ENCODE measurements at places on chromosomes 2 and 18.

DNA sequence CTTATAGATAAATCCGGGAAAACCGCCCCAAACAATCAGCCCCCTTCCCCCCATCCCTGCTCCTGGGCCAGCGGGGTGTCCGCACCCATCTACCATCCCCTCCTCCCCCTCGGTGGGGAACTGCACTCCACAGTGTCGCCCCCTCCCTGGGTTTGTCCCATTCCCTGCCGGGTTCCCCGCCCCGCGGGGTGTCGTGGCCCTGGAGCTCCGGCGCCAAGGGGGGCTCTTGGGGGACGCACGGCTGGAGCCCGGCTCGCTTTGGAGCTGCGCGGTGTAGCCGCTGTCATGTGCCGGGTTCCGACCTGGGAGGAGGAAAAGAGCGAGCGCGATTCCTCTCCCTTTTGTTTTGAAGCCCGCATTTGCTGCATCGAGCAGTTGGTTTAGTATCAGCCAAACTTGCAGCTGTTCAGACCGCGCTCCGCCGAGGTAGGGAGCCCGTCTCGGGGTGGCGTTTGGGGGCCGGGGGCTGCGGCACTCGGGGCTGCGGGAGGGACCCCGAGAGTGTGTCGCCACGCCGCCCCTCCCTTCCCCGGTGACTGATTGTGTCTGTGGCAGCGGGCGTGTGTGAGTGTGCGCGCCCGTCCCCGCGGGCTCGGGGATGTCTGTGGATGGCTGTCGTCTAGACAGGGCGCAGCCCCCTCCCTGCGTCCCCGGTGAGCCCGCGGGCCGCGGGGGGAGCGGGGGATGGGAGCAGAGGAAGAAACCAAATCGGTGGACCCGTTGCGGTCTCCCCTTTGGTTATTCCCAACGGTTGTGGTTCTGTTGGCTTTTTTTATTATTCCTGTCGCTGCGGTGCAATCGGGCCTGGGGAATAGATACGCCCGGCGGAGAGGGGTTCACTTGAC lies 797 bp downstream of the CTIF start:
- DNase-seq: no peak

GRCh38 chr18:63073481-63073880 lies 246.1 kb downstream of the BCL2 start:
- DNase-seq: no peak

DNA sequence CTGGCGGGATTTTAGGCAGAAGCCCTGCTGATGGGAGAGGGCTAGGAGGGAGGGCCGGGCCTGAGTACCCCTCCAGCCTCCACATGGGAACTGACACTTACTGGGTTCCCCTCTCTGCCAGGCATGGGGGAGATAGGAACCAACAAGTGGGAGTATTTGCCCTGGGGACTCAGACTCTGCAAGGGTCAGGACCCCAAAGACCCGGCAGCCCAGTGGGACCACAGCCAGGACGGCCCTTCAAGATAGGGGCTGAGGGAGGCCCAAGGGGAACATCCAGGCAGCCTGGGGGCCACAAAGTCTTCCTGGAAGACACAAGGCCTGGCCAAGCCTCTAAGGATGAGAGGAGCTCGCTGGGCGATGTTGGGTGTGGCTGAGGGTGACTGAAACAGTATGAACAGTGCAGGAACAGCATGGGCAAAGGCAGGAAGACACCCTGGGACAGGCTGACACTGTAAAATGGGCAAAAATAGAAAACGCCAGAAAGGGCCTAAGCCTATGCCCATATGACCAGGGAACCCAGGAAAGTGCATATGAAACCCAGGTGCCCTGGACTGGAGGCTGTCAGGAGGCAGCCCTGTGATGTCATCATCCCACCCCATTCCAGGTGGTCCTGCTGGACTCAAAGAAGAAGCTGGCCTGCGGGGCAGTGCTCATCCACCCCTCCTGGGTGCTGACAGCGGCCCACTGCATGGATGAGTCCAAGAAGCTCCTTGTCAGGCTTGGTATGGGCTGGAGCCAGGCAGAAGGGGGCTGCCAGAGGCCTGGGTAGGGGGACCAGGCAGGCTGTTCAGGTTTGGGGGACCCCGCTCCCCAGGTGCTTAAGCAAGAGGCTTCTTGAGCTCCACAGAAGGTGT lies 8.5 kb downstream of the PROC start:
- DNase-seq: no peak

GRCh38 chr18:23951206-23951605 lies 63.3 kb upstream of the TTC39C start:
- no peak for DNase-seq

- DNase-seq: peak; percentile 83
Observed at GRCh38 chr18:44943311-44943881, 262.7 kb downstream of the SETBP1 start.

DNA sequence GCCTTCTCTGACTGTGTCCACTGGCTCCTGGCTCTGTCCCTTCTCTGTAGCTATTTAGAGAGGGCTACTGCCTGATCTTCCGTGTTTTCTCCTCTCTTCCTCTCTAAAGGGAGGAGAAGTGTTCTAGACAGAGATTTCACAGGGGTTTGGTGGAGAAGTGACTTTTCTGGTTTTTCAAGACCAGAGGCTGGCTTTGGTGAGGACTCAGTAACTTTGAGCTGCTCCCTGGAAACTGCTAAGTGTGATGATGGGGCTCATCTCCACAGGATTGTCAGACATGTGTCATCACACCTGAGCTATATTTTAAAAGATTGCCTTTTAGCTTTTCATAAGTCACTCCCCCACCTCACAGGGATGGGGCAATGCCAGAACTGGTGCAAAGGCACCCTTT lies 6.2 kb downstream of the MAL start:
- no peak for DNase-seq

DNA sequence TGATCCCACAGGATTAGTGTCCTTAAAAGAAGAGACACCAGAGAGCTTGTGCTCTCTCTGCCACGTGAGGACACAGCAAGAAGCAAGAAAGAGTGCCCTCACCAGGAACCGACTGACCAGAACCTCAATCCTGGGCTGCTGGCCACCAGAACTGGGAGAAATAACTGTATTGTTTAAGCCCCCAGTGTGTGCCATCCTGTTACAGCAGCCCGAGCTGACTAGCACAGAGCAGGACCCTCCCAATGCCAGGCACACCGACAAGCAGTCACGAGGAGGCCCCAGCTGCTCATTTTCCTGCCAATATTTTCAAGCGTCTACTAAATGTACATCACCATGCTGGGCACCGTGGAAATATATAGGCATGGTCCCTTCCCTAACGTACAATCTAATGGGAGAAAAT lies 17.1 kb downstream of the FAM178B start:
- DNase-seq: no peak

DNA sequence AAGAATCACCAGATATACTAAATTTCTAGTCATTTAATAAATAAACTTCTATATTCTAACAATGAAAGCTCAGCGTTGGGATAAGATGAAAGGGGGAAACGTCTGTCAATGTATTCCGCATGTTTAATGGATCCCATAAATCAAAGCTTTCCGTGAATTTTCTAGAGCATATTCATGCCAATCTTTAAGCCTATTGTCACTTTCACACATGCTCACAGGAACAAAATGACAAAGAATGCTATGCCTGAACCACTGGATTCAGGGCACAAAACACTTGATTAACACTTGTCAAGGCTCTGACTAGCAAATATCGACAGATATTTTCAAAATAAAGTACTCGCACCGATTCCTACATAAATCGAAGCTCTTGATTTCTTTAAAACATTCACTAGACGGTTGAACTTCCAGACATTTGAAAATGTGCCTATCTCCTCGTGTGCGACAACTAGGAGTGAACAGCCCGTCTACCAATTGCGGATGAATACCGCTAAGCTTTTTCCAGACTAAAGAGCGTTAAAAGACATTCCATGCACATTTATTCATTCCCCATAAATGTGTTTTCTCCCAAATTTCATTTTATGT lies 1.8 kb downstream of the TLK1 start:
- no peak for DNase-seq

GRCh38 chr2:120429586-120430500 lies 83.9 kb downstream of the INHBB start:
- no peak for DNase-seq

GRCh38 chr2:232571026-232571474 lies 20.6 kb downstream of the EIF4E2 start:
- peak; percentile 16 for DNase-seq

GRCh38 chr2:107462181-107462580 lies 364.5 kb upstream of the RGPD4 start:
- no peak for DNase-seq

- DNase-seq: no peak
Observed at GRCh38 chr2:65277791-65278483, 50.3 kb downstream of the ACTR2 start.

DNA sequence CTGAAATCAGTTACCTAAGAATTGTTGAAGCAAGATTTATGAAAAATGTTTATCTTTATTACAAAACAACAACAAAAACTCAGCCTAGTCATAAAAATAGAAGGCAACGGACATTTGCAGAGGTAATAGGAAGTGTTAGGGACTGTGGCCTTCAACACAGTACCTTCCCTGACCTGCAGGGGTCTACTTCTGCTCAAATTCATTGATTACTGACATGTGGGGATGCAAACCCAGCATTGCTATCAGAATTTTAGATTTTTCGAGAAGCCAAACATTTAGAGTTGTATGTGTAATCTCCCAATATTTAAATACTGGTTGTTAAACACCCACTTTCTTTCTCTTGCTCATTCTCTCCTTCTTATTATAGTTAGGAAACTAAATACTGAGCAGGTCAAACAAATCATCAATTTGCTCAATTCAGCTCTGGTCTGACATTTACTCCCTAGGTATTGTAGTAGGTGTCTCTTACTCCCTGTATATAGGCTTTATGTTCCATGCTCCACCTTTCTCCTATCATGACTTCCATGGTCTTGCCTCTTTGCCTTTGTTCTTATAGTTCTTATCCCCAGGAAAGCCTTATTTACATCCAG lies 198.5 kb downstream of the UBE2E3 start:
- no peak for DNase-seq

- no peak for DNase-seq
Observed at GRCh38 chr2:37912056-37912455, 13.0 kb upstream of the RMDN2 start.

DNA sequence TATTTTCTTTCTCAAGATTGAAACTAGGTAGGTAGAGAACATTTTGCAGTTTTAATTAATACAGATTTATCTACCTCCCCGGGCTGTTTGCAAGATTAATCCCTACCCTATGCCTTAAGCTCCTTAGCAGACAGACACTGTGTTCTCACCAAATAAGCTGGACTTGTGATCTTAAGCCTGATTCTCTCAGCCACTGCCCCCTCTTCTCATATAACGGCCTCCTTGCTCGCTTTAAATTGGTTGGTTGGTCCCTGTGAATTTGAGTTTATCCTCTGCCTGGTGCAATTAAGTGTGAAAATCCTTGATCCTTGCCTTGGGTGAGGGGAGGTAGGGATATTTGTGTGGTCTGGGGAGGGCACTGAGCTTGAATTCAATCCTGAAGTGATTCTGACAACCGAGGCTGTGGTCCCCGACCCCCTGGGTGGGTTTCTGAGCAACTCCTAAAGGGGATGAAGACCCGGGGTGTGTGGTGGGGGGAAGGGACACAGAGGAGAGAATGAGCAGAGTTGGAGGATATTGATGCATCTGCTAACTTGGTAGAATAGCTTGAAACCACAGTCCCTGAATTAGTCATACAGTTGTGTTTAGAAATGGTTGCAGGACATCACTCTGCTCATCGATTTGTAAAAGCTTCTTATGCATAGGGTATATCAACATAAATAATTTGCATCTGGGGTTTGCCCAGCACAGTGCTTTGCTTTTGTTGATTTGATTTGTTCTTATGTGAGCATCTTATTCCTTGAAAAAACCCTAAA lies 36.9 kb upstream of the NCKAP5 start:
- peak; percentile 32 for DNase-seq

GRCh38 chr2:232898592-232899543 lies 28.8 kb downstream of the SNORC start:
- no peak for DNase-seq

DNA sequence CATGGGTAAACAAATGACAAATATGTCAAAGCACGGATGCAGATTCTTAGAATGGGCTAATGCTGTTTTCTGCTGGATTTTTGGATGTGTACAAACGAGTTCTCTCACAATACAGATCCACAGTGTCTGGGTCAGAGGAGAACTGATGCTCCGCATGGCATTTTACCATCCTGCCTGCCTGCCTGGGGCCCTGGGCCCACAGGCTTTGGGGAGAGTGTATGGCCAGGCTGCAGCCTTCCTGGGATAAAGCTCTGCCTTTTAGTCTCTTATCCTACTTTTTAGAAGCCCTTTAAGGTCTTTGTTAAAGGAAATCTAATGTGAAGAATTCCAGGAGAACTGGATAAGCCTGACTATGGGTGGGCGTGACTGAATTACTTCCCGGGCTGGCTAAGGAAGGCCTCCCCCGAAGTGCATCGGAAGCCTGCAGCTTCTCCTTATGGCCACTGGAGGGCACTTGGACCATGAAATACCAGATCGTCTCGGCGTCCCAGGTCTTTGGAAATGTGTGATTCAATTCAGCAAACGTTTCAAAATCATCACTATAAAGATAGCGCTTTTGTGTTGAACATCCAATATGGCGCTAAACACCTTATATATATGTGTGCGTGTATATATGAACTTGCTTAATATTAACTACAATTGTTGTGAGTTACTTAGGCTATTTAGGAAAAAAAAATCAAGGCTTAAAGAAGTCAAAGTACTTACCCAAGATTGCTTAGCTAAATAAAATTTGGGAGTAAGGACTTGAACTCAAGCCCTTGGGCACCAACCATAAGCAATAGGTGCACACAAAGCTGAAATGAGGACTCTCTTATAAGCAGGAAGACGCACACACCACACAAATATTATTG lies 15.2 kb upstream of the DNPEP start:
- peak; percentile 69 for DNase-seq

GRCh38 chr2:55152475-55153412 lies 79.3 kb downstream of the CLHC1 start:
- DNase-seq: no peak

DNA sequence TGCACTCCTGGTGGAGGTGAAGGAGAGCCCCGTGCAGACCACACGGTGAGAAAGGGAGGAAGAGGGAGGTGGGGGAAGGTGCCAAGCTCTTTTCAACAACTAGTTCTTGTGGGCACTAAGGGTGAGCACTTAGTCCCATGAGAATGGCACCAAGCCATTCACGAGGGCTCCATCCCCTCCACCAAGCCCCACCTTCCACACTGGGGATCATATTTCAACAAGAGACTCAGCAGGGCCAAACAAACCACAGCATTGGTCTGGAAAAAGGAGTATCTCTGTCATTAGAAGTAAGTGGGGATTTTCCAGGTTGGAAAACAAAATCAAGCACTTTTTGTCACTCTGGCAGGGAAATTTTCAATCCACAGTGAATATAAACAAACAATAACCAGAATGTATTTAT lies 38.4 kb downstream of the ZAP70 start:
- DNase-seq: no peak
